BJ (cell line): ENCODE measurements at places on chromosomes 7 and 10. TPM values are rescaled to one million over a fixed set of nuclear protein-coding genes. Genes with fewer than 3 reads are reported as not detected.
A peak's percentile ranks its signal among the peaks of the same experiment; 100 is the strongest.

ABCC2 gene
- 0.23 and 0.25 TPM in 2 replicates for polyA plus RNA-seq

- DNase-seq = peak; percentile 95
These were observed 93.8 kb upstream of the SMNDC1 start for GRCh38 chr10:110398419-110399105.

DNA sequence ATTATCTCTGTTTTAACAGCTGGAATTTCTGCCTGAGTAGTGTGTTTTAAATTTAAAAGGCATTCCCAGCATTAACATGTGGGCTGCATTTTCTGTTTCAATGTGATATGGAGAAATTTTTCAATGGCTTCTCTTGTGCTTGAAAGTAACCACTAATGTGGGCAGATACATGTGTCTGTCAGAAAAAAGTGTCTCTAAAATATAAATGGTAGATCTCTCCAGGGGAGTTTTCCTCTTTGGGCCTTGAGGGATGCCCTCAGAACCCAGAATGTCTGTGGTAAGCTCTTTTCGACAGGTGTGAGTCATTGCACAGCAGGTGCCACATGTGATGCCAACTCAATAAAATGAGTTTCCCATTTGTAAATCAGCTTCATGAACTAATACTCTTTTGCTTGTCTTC lies 221.1 kb downstream of the SEMA3E start:
- DNase-seq = no peak

DNA sequence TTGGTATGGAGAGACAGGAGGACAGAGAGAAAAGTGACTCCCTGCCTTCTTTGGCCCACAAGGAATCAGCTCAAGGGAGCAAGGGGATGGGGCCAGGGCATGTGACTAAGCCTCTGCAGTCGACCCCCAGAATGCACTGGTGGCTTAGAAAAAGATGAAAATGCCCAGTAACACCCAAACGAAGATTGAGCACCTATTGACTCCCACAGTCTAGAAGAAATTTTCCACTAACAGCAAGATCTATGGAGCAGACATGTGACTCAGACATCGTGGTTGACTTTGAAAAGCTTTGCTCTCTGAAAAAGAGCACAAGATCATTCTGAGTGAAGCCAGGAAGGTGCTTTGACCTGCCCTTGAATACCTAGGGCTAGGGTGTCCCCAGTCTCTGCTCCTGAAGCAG lies 586.0 kb downstream of the CALN1 start:
- DNase-seq = no peak
